ENCODE measurements at places on chromosomes 13 and 19.

DNA sequence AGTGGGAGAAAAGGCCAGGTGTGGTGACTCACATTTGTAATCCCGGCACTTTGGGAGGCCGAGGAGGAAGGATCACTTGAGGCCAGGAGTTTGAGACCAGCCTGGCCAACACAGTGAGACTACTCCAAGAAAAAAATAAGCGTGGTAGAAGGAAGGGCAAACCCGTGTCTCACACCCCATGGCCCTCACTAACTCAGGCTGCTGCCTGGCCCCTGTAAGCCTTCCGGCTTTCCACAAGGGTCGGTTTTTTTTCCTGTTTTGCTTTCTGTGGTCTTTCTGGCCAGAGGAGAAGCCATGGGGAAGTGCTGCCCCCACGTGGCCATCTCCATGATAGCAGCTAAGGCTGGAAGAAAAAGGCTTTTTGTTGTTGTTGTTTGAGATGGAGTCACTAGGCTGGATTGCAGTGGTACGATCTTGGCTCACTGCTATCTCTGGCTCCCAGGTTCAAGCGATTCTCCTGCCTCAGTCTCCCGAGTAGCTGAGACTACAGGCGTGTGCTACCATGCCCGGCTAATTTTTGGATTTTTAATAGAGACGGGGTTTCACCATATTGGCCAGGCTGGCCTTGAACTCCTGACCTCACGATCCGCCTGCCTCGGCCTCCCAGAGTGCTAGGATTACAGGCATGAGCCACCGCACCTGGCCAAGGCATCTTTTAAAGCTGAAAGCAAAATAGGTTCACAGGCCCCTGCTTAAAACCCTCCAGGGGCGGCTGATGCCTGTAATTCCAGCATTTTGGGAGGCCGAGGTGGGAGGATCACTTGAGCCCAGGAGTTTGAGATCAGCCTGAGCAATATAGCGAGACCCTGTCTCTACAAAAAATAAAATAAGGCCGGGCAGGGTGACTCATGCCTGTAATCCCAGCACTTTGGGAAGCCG is 7.5 kb upstream of the ARHGEF18 start:
- DNase-seq, result peak; percentile 56

DNA sequence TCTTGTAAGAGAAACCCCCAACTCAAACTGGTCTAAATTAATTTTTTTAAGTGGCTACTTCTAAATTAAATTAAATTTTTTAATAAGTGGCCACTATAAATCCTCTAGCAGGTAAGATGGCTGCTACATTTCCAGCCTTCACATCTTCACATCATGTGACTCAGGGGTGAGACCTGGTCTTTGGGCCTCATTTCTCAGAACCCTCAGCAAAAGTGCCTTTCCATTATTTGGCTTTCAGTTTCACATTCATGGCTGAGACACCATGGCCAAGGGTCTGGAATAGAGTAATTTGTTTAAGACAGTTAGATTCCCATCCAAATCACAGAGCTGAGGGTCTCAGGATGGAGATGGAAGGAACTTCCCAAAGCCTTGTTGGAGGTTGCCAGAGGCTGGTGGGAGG is 47.5 kb downstream of the DCT start:
- DNase-seq, result no peak

DNA sequence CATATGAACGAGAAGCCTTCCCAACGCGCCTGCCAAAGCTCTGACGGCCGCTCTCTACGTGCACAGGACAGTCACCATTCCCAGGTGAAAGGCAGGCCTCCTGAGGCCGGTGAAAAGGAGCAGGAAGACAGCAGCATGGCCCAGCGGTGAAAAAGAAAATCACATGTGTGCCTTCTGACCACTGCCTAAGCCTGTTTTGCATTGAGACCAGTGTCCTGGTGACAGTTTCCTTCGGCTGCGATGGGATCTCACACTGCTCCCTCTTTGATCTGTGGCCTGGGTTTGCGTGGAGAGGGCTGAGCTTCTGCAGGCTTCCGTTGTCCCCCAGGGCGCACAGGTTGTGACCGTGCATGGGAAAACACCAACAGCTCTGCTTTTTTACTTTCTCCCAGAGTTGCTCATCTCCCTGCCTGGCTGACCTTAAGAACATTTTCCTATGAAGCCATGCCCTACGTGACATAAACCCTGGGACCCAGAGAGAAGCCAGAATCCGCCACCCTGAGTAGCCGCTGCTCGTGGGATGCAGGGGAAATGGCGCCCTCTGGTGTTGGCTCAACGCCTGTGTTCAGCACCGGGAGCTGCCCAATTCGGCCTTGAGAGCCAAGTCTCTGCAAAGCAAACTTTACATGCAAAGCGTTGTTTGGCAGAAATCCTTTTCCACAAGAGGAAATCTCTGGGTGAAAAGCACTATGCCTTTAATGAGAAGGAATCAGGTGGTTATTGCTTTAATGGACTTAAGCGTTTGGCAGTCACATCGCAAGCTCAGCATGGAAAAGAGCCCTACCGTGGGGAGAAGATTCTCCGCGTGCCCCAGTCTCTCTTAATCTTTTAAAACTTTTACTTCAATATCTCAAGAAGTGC is 112.2 kb upstream of the GPR12 start:
- no peak for DNase-seq

DNA sequence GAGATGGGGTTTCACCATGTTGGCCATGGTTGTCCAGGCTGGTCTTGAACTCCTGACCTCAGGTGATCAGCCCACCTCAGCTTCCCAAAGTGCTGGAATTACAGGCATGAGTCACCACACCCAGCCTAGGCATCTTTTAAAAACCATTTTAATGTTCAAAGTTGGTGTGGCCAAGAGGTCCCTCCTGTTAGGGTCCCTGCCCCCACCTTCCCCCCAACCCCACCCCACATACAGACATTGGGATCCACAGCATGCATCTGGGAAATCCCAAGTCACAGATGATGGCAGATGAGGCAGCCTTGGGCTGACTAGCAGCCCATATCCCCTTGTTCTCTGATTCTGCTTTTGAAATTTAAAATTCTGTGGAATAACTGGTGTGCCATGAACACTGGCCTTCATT is 226.0 kb downstream of the KATNAL1 start:
- no peak for DNase-seq

DNA sequence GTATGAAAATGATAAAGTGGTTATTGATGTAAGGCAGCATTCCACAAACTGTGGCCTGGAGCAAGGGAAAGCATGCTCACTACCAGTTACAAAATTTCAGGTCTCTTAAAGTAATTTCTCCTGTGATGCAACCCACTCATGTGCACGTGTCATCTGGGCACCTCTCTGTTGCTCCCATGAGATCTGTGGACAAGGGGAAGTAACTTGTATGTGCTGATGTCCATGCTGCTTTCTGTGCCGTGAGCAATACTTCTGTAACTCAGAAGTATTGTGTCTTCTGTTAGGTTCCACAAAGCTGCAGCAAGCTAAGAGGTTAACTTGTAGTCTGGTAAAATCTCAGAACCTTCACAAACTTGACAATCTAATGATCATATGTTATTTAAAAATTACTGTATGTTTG is 930.0 kb upstream of the SLITRK6 start:
- DNase-seq, result no peak

GRCh38 chr19:18432275-18433014 is 5.5 kb downstream of the ISYNA1 start:
- no peak for DNase-seq

GRCh38 chr19:48740164-48740972 is at the start of gene RASIP1:
RASIP1 (minus strand) TSS chr19:48740610; CDS start chr19:48740282, 328 bp downstream.
- no peak for DNase-seq

DNA sequence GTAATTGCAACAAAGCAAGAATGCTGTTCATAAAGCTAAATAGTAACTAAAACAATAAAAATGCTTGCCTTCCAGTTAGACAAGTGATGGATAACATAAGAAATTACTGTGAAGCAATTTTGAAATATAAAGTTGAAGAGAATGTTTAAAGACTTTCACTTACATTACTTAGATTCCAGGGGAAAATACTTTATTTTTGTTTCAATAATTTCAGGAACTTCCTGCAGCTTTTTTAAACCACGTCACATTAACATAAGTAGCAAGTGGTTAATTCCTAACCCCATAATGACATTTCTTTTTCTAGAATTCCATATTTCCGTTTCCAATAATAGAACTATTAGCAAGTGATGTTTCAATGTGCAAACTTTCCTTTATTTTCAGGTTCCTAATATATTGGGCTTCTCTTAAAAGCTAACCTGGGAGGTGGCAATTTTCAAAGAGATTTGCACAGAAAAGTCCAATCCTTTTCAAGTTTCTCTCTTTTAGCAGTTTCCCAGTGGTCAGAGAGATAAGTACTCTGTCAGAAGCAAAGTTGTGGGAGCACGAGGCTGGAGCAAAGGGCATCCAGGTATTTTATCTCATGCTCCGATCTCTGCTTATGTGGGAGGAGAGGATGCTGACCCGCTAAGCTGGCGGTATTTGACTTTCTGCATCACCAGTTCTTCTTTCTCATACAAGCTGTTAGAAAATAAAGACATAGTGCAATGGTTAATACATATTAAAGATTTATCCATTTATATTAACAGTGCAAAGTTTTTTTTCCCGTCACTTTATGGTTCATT is 1025.3 kb downstream of the EFNB2 start:
- DNase-seq, result no peak

DNA sequence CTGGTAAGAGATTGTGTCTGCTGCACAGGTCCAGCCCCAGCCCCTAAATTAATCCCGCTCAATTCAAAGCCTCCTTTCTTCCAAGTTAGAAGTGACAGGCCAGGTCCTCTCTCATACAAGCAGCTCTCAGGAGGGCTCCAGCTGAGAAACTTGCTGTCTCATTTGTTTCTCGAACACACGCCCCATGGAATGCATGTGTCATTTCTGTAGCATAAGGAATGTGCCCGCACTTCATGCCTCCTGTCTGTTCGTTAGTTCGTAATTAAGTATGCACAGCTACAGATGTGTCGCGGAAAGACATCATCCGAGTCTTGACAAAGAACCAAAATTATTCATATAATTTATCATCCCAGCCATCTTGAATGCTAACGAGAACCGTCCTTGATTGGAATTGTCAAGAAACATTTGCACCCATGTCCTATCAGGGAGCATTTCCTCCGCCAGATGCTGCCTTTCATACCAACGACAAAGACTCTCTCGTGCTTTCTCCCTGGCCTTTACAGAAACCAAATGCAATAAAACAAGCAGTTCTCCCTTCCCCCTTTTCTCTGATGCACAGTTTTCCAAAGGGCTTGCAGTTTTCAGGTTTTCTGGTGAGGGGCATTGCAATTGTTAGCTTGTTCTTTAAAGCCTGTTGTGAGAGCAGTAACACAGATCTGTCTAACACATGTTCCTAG is 133.5 kb downstream of the UQCRFS1 start:
- DNase-seq, result no peak

GRCh38 chr13:113451951-113452421 is 1.3 kb downstream of the ADPRHL1 start:
- no peak for DNase-seq

Measured in bone marrow (tissue), 2 donors.